ENCODE measurements at places on chromosomes 12 and 14.
A peak's percentile ranks its signal among the peaks of the same experiment; 100 is the strongest.

GRCh38 chr14:67951529-67952135, 132.1 kb downstream of the RAD51B start:
- no peak for DNase-seq

DNA sequence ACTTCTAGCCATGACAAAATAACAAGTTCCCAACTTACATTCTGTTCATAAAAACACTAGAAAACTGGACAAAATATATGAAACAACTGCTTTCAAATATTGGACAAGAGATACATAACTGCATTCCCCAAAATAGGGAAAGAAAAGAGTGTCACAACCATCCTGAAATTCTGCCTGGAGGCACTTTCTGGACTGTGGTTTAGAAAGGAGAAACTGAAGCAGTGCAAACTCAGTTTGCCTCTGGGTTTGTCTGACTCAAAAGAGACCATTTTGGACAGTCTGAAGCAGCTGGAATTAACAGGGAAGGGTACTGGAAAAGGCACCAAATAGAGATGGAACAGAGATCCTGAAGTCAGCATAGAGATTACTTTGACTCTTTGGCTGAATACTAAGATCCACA, 11.3 kb upstream of the SYT1 start:
- no peak for DNase-seq

GRCh38 chr12:113170926-113171325, 14.4 kb downstream of the DDX54 start:
- DNase-seq: no peak

GRCh38 chr14:97902630-97903029, 1105.4 kb downstream of the VRK1 start:
- no peak for DNase-seq

GRCh38 chr14:54804538-54805041, 98.0 kb downstream of the GCH1 start:
- no peak for DNase-seq

GRCh38 chr12:23039834-23040233, 414.9 kb downstream of the ETNK1 start:
- no peak for DNase-seq

GRCh38 chr14:102442241-102443211, 67.0 kb downstream of the ANKRD9 start:
- DNase-seq: no peak

DNA sequence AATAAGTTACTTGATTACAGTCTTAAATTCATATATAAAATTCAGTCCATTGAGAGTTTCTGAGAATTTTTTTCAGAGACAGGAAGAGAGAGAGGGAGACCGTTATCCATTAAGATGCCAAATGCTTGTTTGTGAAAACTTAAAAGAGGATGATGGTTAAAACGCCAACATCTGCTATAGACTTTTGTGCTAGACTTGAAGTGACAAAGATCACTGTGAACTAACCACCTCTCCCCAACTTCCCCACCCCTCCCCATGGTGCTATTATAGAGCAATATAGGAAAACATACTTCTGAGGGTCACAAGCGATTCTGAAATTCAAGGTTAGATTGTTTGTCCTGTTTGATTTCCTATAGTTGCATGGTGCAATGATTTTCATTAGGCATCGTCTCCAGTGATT, 440.8 kb downstream of the RMST start:
- no peak for DNase-seq

GRCh38 chr12:31796270-31796951, 67.6 kb upstream of the AMN1 start:
- DNase-seq: no peak

GRCh38 chr14:36221112-36221511, 44.6 kb upstream of the PTCSC3 start:
- no peak for DNase-seq

- no peak for DNase-seq
Observed at GRCh38 chr12:81261508-81262207, 183.8 kb downstream of the ACSS3 start.

- no peak for DNase-seq
Observed at GRCh38 chr14:56194042-56194441, 75.8 kb downstream of the PELI2 start.

- no peak for DNase-seq
Observed at GRCh38 chr14:60204843-60205774, 39.9 kb upstream of the DHRS7 start.

GRCh38 chr12:27940756-27941402, 31.7 kb downstream of the PTHLH start:
- peak; percentile 81 for DNase-seq

DNA sequence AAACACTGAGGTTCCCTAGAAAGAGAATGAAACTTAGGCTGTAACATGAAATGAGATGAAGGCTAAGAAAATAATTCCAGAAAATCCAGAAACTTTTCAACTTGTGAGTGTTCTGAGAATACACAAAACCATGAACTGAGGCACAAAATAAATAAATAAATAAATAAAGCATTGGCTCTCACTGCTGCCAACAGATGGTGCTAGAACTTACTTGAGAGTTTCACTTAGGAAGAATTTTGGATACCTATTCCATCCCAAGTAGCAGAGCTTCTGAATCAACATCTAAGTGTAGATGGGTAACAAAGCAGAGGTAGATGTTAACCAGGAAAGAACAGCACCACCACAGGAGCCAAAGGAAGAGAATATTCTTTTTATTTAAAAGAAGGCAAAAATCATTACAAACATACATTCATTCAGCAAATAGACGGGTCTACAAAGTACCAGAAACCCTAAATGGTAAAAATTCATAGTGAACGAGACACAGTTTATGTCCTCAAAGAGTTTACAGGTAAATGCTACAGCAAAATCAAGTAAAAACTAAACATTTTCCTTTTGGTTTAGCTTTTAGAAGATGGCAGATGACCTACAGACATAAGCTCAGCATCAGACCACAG, 16.7 kb downstream of the EPS8 start:
- no peak for DNase-seq

DNA sequence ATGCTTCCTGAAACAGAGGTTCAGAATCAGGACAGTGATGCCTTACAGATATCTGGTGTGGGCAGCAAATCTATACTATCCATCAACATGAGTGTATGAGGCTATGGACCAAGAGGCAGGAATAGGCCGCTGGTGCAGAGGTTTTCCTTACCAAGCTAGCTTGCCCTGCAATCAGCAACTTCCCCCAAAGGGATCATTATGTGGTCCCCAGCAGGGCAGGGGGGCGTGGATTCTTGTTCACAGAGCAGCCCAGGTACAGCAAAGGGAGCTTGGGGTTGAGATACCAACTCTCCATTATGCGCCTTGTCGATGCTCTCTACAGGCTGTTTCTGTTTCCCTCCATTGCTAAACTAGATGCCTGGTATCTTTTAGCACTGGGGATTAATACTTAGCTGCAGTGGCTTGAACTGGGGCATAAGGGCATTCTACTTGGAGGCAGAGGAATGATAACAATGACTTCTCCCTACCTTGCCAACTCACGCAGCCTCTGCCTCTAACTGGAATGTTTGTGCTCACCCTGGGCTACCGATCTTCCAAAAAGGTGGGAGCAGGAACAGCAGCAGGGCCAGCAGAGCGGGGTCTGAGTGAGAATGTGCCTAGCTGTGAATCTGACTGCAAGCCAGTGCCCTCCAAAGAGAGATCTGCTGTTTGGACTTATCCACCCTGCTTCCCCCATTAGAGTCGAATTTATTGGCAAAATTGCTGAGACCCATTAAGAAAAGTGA, 10.3 kb upstream of the KRT1 start:
- DNase-seq: no peak

GRCh38 chr14:75223664-75224154, 47.3 kb upstream of the TMED10 start:
- DNase-seq: peak; percentile 35

DNA sequence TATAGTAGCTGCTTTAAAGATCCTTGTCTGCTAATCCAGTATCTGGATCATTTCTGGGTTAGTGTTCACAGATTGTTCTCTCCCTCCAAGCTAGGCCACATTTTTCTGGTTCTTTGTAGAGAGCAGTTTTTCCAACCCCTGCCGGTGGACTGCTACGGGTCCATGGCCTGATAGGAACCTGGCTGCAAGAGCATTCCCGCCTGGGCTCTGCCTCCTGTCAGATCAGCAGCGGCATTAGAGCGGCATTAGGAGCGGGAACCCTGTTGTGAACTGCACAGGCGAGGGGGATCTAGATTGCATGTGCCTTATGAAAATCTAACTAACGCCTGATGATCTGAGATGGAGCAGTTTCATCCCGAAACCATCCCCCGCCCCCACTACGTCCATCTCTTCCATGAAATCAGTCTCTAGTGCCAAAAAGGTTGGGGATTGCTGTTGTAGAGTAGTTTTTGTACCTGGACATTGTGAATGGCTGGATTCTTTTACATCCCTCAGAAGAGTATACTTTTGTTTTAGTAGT, 50.4 kb downstream of the MYRFL start:
- DNase-seq: no peak

GRCh38 chr12:128920468-128920867, 67.2 kb downstream of the GLT1D1 start:
- no peak for DNase-seq
